ENCODE measurements at places on chromosomes 2 and 18.

- no peak for DNase-seq
Measured at GRCh38 chr2:30404319-30405259, 42.5 kb upstream of the LCLAT1 start.

DNA sequence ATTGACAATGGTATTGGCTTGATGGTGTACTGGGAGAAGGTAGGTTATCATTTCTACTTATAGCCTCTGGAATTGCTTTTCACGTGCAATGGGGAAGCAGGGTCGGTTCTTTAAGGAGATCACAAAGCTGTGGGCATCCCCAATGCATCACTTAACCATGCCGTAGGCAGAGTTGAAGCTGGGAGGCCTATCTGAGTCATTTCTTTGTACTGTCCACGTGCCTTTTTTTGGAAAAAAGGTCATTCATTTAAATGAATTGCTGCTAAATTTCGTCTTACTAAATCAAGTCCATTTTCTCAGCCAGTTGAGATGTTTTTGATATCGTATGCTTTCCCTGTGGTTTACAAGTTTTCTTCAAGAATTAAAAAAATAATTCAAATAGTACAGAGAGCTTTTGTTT is 17.2 kb upstream of the GYPC start:
- no peak for DNase-seq

DNA sequence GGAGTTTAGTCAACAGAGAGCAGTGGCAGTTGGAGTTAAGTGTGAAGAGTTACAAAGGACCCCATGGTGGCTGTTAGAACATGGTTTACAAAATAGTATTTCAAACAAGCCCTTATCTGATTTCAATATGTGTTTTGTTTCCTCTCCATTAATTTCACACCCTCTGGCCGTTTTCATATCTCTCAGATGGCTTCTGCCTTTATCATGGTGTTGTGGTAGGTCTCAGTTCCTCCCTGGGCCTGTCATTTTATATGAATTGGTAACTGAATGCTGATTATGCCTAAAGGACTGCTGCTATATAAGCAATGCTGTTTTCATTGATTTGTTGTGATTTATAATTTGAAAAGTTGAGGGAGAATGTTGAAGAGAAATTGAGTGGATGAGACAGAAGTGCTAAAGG is 686.7 kb downstream of the NYAP2 start:
- DNase-seq = no peak

DNA sequence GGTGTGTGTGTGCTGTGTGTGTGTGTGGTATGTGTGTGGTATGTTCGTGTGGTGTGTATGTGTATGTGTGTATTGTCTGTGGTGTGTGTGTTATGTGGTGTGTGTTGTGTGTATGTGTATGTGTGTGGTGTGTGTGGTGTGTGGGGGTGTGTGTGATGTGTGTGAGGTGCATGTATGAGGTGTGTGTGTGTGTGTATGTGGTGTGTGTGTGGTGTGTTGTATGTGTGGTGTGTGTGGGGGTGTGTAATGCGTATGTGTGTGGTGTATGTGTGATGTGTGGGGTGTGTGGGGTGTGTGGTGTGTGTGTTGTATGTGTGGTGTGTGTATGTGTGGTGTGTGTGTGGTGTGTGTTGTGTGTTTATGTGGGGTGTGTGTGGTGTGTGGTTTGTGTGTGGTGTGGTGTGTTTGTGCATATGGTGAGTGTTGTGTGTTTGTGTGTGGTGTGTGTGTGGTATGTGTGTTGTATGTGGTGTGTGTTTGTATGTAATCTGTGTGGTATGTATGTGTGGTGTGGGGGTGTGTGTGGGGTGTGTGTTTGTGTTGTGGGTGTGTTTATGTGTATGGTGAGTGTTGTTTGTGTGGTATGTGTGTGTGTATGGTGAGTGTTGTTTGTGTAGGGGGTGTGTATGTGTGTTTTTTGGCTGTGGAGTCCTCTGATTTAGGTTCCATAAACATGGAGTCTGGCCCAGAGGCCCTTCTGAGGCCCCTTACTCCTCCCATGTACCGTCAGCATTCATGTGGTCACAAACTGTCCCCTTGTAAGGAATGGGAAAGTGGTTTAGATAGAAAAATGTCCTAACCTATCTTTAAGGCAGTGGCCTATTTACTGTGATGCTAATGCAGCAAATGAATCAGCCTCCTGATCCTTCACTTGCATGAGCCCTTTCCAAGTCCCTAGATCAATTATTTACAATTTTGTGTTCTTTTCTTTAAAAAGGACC is 116.0 kb downstream of the ALPK2 start:
- DNase-seq = no peak

- no peak for DNase-seq
Measured at GRCh38 chr2:160062292-160063005, at the start of gene PLA2R1. Gene PLA2R1, minus strand, starts transcription at chr2:160062615. Its CDS starts 212 bp downstream, at chr2:160062403.
